ENCODE measurements at places on chromosomes 1 and 21.

DNA sequence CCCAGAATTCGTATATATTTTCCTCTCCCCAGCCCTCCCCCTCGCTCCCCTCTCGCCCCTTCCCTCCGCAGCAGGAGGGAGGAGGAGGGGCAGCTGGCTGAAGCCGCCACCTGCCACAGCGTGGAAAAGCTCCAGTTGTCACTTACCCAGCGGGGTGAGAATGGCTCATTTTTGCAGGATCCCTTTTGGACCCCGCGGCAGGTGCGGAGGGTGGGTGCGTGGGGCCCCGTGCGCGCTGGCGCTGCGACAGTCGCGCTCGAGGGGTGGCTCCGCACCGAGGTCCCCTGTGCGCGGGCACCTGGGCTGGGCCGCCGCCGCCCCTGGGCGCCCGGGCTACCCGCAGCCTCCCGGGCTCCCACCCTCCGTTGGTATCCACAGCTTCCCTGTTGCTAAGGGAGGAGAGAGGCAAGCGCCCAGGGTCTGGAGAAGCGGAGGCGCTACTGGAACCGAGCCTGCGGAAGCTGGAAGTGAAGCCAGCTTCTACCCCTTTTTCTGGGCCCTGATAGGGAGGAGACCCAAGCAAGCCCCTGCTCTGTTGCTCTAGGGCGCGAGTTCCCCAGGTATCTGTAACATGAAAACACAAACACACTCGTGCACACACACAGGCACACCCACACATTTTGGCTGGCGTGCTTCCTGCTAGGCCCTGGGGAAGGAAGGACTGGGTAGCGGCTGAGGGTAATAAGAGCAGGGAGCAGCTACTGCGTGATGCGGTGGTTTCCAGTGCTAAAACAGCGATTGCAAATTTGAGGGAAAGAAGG is at the start of gene ERICH3:
Gene ERICH3 (minus strand): TSS at position 442 of the 761 bp plus-strand sequence. CDS start 273 bp downstream, at position 169.
- no peak for DNase-seq

DNA sequence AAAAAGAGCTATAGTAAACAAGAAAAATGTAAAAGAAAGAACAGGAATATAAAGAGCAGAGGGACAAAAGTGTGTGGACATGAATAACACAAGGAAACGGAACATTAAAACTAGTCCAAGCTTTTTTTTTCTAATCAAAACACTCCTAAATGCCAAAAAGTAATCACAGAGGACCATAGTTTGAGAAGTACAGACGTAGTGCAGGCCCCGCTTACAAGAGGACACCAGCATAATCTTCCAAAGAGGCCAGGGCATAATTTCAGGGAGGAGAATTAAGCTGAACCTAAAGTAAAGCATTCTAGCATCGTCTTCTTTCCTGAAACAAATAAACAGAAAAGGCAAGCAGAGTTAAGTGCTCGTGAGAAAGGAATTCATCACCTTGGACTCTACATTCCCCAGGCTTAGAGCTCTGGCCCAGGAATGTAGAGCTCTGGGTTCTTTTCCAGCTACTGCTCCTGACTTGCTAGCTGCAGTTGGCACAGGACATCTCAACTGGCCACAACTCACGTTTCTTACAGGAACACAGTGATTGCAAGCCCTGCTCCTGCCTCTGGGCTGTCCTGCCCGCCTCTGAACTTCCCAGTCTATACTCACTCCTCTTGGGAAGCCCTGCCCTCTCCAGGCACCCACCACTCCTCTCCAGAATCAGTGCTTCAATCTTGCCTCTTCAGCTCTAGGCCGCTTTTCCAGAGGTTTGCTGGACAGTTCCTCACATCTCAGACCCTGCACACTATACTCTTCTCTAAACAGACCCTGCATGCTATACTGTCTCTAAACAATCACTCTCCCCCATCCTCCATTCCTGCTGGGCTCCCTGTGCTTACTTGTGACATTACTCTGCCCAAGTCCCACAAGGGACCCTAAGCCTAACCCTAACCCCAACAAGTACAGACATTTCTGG is 9.8 kb downstream of the RGS8 start:
- no peak for DNase-seq

GRCh38 chr1:3054474-3054873 is 14.5 kb upstream of the PRDM16 start:
- no peak for DNase-seq

- no peak for DNase-seq
These were observed 65.8 kb upstream of the PRKACB start for GRCh38 chr1:84078108-84078841.

DNA sequence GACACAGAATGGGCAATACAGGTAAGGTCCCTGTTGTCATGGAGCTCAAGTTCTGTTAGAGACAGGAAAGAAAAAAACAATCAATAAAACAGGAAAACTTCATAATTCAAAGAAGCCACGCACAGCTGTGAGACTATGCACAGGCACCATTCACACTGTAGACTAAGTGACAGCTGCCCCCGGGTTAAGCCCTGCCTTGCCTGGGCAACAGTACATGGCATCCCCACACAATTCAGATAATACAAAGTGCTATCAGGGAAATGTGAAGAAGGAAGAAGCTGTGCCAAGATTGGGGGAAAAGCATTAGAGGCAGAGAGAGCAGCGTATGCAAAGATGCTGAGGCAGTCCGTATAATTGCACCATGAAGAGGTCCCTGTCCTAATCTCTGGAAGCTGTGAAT is 9.0 kb upstream of the KCNE2 start:
- DNase-seq = no peak

DNA sequence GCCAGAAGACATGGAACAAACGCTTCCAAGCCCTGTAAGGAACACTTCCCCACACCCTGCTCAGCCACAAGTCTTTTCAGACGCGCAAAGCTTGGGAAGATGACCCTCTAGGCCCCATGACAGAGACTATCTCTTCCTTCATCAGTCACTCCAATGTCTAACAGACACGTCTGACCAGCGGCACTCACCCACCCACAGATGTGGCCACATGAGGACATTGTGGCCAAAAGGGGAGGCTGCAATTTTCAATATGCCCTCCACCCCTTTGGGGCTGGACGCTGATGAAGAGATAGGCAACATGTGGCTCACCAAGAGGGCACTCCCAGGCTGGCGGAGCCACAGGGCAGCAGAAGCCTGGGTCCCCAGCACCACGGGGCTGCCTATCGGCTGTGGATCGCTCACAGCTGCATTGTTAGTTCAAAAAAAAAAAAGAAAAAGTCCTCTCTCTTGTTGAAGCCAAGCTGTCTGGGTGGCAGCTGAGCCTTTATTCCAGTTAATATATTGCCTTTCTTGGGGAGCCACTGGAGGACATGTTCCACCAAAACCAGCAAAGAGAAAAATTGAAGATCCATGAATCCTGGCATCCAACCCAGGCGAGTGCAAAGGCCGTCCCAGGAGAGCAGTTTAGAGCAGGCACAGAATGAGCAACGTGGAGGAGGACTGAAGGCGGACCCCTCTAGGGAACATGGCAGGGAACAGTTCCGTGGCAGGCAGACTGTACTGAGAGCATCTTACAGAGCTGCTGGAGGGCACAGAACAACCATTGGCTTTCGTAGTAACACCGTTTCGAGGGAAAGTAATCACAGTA is 52.7 kb upstream of the GPR153 start:
- no peak for DNase-seq

GRCh38 chr1:51372561-51372960 is 42.2 kb upstream of the TTC39A start:
- DNase-seq = no peak

- no peak for DNase-seq
These were observed 974 bp downstream of the ACTN2 start for GRCh38 chr1:236687273-236687672.

DNA sequence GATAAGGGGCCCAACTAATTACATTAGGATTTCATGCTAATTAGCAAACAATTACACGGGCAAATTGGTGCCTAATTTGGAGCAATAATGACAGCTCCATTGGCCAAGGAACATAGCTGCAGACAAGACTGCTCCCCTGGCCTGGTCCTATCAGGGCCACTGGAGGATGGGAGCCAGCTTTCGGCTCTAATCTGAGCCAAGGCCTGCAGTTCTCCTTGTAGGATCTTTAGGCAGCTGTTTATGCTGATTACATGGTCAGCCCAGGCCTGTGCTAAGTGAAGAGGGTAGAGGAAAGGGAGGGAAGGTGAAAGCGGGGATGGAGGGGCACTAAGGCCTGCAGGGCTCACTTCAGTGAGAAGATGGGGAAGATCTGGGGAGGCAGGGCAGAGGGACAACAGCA is 12.4 kb upstream of the ADGRB2 start:
- DNase-seq = no peak

DNA sequence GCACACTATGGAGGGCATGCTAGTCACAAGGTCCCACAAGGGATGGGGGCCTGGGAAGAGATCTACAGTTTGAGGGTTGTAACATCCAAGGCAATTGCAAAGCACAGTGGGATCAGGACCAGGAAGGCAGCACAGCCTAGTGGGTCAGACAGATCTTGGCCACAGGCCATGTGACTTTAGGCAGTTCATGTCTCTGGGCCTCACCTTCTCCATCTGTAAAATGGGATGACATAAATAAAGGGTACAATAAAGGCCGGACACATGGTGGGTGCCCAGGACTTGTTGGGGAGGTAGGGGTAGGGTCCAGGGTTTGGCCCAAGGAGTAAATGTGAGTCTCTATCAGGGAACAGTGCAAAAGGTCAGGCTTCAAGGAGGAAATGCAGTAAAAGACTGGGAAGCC is 18.1 kb upstream of the IGSF21 start:
- no peak for DNase-seq

GRCh38 chr1:82449506-82450057 is 648.8 kb downstream of the ADGRL2 start:
- no peak for DNase-seq

- no peak for DNase-seq
These were observed 2.4 kb downstream of the NPHP4 start for GRCh38 chr1:5989731-5990271.

DNA sequence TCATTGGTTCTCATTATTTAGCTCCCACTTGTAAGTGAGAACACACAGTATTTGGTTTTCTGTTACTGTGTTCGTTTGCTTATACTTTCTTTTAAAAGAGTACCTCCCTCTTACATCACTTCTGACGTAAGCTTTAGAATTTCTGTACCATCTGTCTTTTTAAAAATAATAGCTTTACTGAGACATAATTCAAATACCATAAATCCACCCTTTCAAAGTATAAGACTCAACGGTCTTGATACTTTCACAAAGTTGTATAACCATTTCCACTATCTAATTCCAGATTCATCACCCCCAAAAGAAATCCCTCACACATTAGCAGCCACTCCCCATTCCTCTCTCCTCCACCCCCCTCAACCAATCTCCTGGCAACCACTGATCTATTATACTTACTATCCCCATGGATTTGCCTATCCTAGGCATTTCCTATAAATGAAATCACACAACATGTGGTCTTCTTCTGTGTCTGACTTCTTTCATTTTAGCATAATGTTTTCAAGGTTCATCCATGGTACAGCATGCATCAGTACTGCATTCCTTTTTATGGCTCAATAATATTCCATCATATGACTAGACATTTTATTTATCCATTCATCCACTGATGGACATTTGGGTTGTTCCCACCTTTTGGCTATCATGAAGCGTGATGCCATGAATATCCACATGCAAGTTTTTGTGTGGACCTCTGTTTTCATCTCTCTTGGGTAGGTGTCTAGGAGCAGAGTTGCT is 104.7 kb downstream of the HLCS start:
- no peak for DNase-seq
